Stimulated activated CD4-positive, alpha-beta T cell treated with anti-CD3 and anti-CD28 coated beads, Interleukin-4, amount 100 ng/mL, for 24 hours (primary cell): ENCODE measurements at places on chromosomes 16 and 17.
A peak's percentile ranks its signal among the peaks of the same experiment; 100 is the strongest.

GRCh38 chr16:57897053-57897784, 73.7 kb downstream of the CNGB1 start:
- DNase-seq = no peak

DNA sequence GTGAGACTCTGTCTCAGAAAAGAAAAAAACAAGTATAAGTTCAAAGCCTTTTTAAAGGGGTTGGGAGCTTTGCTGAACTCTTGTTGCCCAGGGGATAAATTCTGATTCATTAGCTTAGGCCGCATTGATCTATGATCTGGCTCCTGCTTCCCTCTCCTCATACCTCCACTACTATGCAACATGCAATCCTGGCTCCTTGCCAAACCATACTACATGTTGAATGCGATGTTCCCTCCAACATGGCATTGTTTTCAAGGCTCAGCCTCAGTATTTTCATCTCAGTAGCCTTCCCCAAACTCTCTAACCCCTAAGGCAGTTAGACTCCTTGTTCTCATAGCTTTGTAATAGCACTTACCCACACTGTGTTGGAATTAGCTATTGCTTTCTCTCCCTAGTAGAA, 6.2 kb downstream of the REXO5 start:
- DNase-seq = no peak

- DNase-seq = no peak
Observed at GRCh38 chr17:37466471-37466870, 23.2 kb upstream of the DUSP14 start.

DNA sequence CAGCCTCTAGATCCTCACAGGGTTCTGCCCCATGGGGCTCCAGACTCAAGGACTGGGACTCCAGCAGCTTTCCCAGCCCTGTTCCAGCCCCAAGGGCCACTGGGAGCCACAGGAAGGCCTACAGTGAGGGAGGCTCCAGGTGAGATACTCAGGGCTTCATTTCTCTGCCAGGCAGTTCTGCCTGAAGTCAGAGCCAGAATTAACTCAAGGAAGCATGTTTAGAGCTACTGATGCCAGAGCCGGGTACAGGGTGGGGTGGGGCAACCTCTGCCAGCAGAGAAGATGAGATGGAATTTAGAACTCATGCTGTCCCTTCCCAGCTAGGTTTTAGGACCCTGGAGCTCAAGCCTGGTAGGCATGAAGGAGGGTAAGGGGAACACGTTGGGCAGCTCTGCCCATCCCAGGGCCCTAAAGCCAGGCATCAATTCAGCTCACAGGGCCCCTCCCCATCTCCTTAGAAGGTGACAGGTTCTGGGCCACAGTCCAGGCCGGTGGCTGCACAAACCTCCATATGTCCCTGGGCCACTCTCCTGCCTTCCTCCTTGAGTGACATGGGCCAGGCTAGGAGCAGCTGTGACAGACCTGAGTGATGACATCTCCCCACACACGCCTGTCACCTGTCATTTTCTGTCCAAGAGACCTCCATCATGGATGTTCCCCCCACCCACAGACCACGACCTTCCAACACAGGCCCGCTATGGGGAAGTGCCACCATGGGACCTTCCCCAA, 24.5 kb upstream of the SPPL2C start:
- DNase-seq = no peak

DNA sequence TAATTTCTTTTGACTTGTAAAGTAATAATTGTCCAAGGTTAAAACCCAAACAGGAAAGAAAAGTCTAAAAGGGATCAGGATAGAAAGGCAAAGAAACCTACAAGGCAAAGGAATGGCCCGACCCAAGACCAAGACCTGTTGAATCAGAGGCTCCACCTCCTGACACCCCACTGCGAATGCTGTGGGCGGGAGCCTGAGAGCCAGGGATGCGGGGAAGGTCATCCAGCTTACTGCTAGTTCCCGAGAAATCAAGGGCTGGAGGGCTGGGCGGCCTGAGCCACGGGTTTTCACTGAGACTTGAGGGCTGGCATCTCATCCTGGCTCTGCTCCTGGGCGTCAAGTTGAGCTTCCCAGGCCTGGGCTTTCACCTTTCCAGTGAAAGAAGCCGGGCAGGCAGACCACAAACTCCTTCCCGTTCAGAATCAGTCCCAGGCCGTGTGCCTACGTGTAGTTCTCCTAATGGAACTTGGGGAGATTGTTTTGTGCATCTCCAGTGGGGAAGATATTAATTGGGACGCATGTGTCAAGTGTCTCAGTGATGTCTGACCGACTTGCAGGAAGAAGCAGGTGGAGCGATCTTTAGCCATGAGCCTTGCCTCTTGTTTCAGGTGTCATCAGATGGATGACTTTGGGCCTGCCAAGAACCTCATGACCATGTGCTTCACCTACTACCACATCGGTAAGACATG, 36.9 kb downstream of the CIBAR2 start:
- DNase-seq = no peak

GRCh38 chr17:20096430-20096829, 87.3 kb downstream of the SPECC1 start:
- DNase-seq = no peak

DNA sequence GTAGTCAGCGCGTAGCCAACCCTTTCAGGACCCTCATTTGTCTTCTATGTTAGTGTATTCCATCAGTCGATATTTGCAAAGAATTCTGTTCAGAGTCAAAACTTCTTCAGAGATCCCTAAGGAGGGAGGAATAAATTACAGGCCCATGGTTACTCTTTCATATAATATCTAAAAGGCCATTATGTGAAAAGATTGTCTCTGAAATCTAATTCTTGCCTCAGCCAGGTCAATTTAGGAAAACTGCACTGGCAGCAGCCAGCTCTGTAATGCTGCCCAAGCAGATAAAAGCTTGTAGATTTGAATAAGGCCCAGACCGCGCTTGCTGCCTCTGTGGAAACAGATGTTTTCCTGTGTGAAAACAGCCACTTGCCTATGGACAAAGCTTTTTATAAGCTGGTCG, 379.8 kb downstream of the CNTNAP4 start:
- DNase-seq = no peak

DNA sequence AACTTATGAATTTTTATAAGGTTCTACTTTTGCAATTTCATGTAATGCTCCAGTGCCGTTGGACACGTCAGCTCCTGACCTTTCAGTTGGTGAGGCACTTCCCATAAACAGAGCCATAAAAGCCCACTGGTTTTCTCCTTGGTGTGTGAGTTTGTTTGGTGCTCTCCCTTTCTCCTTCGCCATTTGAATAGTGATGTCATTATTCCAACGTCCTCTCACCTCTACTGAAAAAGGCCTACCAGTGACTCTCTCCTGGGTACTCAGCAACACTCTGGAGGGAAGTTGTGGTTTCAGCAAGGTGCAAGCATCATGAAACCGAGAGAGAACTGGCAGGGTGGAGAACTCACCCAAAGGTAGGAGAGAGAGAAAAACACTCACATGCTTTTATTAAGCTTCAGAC, 29.6 kb upstream of the HNF1B start:
- peak; percentile 39 for DNase-seq

DNA sequence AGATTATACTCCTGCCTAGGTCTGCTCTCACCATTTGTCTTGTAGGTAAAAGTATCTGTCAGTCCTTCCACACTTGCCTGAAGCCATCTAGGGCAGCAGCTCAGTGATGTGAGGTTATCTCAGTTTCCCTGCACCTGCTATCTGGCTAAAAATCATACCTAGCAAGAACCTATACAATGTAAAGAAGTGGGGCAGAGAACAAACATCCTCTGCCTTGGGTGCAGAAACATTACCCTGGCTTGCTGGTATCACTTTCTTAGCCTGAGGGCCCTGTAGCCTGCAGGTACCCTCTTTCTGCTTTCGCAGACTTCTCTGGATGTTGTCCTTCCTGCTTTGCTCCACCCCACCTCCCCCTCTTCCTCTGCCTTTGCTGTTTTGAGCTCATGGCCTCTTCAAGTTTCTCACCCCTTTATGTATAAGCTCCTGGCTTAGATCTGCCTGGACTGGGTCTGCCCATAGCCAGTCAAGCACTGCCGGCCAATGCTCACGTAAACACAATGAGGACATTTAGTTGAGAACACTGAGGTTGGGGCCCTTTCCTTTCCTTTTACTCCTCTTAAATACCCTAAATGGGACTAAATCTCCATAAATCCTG, 8.7 kb upstream of the SDK2 start:
- no peak for DNase-seq

DNA sequence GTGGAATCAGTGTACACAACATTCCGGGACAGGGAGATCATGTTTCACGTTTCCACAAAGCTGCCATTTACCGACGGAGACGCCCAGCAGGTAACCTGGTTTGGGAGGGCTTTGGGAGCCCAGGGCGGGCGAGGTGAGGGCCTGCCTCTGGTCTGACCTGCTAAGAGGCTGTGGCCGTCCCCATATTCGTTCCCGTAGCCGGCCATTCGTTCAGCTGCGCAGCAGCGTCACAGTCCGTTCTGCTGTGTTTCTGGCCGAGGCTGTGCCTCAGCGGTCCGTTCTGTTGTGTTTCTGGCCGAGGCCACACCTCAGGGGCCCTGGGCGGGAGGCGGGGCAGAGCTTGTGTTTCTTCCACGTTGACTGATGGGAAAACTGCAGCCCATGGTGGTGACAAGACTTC, 68.0 kb downstream of the OR1D5 start:
- no peak for DNase-seq

DNA sequence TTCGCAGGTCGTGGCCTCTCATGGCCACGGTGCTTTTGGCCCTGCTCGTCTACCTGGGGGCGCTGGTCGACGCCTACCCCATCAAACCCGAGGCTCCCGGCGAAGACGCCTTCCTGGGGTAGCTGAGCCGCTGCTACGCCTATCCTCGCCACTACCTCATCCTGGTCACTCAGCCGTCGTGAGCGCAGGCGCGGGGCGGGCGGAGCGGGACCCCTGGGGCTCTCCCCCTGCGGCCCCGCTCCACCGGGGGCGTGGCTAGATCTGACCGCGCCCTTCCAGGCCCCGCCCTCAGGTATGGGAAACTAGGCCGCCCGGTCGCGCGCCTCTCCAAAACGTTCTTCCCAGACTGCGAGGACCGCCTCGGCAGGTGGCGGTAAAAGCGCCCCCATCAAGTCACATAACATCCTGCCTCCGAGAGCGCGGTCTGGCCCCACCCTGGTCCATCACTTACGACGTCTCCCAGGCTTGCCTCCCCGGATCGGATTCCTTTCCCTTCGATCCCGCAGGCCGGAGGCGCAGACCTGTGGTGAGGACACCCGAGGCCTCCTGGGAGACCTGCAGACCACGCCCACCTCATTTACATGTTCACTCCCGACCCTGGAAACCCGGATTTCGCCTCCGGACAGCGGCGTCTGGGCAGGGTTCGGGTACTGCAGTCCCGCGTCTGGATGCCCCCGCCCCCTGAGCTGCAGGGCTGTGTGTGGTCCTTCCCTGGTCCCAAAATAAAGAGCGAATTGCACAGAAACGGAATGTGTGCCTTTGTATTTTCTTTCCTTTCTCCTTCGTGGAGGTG, 91.5 kb upstream of the TMEM97 start:
- no peak for DNase-seq

DNA sequence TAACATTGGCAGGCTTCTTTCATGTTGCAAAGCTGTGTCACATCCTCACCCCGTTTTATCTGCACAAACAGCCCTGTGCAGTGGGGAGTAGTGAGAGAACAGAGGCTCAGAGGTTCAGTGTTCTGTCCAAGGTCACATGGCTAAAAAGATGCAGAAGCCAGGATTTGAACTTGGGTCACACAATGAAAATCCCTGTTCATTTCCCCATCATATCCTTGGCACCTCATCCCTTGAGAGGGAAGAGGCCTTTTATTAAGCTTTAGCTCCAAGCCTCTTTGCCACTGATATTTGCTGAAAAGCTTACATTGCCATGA, 106.6 kb downstream of the AMFR start:
- DNase-seq = no peak

DNA sequence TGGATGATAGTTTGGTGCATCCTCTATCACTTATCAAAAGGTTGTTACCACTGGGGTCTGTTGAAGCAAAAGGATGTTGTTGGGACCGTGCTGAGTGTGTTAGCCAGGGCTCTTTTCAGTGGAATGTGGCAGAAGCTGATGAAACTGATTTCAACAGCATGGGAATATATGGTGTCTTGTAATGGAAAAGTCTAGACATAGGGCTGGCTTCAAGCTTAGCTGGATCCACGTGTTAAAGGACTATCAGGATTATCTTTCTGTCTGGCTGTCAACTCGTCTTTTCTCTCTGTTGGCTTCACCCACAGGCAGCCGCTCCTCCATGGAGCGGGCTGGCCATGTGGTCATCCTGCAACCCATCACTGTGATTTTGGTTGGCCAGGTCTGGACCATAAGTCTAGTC, 8.7 kb downstream of the SNX29 start:
- no peak for DNase-seq

DNA sequence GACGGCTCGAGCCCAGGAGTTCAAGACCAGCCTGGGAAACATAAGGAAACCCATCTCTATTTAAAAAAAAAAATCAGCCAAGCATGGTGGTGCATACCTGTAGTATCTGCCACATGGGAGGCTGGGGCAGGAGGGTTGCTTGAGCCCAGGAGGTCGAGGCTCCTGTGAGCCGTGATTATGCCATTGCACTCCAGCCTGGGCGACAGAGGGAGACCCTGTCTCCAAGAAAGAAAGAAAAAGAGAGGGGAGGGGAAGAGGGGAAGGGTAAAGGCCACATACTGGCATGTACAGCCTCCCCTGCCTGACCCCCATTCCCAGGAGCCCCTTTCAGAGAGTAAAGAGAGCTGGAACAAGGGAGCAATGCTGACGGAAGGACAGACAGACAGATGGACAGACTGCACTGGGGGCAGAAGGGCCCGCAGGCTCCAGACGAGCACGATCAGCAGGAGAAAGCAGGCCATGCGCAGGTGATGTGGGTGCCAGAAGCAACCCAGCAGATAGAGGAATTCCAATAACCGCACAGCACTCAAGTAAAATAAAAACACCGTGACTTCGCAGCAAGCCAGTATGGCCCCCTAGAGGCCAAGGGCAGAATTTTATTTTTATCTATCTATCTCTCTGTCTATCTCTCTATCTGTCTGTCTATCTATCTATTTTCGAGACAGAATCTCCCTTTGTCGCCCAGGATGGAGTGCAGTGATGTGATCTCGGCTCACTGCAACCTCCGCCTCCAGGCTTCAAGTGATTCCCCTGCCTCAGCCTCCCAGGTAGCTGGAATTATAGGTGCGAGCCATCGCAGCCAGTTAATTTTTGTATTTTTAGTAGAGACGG, 27.1 kb upstream of the SNN start:
- peak; percentile 42 for DNase-seq

- no peak for DNase-seq
Observed at GRCh38 chr16:80369138-80369958, 171.4 kb upstream of the DYNLRB2 start.

DNA sequence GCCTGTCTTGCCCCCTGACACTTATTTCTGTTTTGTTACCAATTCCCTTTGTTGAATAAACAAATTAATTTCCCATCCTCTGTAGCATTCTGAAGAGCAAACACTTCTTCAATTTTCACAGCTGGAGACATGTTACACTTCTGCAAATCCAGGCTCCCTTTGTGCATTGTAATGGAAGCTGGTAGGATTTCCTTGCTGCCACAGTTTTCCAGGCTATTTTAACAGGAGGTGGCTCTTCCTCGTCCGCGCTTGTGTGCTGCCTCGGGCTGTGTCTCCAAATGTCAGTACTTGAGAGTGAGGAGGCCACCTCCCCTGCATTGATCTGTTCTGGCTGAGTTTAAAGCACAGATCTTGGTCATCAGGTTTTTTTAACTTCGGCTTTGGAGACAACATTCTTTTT, 40.0 kb downstream of the SOST start:
- DNase-seq = no peak
